ENCODE measurements at places on chromosomes 7 and 10.

DNA sequence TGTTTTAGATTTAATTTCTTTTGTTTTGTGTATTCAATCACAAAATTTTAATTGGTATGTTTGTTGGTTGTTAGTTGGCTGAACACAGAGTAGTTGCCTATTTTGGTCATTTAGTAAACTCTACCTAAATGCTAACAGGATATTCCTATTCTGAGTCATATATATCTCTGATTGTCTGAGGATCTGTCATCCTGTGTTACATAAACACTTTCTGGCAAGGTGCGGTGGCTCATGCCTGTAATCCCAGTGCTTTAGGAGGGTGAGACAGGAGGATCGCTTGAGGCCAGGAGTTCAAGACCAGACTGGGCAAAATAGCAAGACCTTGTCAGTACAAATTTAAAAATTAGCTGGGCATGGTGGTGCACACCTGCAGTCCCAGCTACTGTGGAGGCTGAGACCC lies 178.6 kb downstream of the PLCE1 start:
- no peak for DNase-seq

GRCh38 chr10:47457528-47457820 lies 26.4 kb downstream of the ANXA8 start:
- DNase-seq, result no peak

DNA sequence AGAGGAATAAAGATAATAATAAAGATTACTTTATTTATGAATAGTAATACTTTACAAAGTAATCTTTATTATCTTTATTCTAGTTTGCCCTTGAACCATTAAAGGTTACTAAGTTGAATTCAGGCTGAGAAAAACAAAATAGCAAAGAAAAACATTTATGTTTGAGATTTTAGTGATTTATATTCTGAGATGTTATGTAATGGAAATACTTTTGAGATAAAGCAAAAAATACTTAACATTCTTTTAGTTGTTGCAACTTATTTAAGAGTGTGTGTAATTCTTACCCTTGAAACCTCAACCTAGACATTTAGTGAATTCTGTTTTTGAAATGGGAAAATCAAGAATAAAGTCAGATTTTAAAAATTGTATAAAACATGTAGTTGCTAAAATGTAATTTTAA lies 40.0 kb downstream of the MINPP1 start:
- DNase-seq, result no peak

- no peak for DNase-seq
These were observed 40.8 kb upstream of the CACNB2 start for GRCh38 chr10:18099415-18099814.

- DNase-seq, result no peak
These were observed 270.8 kb downstream of the GATA3 start for GRCh38 chr10:8325024-8325980.

- DNase-seq, result no peak
These were observed 1160.8 kb upstream of the LRRTM3 start for GRCh38 chr10:65765006-65765541.

GRCh38 chr10:70649526-70649925 lies 22.8 kb upstream of the ADAMTS14 start:
- DNase-seq, result no peak

GRCh38 chr10:80199828-80200227 lies 5.5 kb downstream of the ANXA11 start:
- peak; percentile 38 for DNase-seq

DNA sequence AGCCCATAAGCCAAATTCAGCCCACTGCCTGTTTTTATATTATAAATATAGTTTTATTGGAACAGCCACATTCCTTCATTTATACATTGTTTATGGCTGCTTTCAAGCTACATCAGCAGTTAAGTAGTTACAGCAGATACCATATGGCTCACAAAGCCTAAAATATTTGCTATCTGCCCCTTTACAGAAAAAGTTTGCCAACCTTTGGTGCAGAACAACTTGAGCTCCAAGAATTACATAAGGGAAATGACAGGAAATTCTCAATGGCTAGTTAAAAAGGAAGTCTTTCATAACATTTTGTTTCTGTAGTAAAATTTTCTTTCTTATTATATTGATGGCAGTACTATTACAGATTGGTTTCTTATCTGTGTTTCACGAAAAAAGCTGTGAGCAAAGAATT lies 59.3 kb downstream of the COL28A1 start:
- DNase-seq, result no peak

DNA sequence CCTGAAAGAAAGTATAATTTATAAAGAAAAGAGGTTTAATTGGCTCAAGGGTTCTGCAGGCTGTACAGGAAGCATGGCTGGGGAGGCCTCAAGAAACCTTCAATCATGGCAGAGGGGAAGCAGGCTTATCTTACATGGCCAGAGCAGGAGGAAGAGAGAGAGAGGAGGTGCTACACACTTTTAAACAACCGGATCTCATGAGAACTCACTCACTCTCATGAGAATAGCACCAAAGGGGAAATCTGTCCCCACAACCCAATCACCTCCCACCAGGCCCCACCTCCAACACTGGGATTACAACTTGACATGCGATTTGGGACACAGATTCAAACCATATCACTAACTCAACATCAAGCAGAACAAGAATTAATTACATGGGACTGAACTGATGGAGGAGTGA lies 6.9 kb upstream of the ZNF485 start:
- DNase-seq, result no peak

- DNase-seq, result no peak
These were observed 17.4 kb upstream of the ZNF273 start for GRCh38 chr7:64885520-64886240.

GRCh38 chr7:86391813-86392212 lies 251.9 kb upstream of the GRM3 start:
- DNase-seq, result no peak

DNA sequence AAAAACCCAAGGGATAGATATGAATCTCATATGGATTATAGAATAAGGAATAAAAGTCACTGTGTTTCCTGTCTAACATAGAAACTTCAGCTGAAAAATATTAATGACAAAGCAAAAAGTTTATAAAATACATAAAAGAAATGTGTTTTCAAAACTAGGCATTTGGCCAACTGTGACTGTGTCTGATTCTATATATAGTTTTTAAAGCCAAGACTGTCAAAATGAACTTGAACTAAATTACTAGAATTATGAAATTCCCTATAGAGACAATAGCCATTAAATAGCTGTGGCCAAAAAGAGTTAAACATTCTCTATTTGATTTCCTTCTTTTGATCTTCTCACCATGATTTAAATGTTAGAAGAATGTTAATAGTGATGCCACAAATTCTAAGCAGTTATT lies 311.2 kb upstream of the SEMA3D start:
- DNase-seq, result peak; percentile 34

- DNase-seq, result no peak
These were observed 78.5 kb downstream of the TRIM24 start for GRCh38 chr7:138538518-138538917.

DNA sequence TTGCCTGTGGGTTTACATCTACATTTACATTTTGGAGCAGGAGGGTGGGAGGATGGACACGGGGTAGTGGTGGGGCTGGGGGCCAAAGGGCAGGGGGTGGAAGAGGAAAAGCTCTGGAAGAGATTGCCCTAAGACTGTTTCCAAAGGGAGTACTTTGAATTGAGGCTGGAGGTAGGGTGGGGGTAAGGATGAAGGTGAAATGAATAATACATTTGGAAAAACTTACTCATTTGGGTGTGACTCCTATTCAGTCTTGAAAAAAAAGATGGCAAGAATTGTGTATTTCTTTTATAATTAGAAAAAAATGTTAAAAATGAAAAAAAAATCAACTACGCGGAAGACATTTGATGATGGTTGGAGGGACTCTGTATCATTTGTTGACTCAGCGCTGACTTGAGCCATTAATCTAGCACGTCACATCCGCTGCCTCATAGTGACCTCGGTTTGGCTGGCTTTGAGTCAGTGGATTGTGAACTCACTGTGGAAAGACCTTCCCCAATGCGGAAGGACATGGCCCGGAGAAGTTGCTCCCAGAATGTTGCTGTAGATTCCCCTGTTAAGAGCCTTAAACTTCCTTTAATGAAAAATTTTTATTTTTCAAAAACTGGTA lies 2.8 kb downstream of the FAM180A start:
- no peak for DNase-seq

DNA sequence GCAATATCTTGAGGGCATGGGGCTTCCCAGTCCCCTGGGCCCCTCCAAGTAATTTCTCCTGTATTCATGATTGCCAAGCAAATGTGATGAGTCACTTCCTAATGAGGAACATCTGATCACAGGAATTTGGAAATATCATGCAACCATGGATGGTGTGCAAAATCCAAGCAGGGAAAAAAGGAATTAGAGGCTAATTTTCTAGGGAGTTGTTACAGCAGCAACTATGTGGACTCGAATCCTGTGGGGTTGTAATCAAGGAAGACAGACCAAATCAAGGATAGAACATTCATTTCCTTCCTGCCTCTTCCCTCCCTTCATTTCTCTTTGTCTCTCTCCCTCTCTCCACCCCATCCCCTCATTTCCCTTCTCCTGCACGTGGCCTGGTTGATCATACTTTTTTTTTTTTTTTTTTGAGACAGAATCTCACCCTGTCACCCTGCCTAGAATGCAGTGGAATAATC lies 23.9 kb upstream of the AGFG2 start:
- no peak for DNase-seq

DNA sequence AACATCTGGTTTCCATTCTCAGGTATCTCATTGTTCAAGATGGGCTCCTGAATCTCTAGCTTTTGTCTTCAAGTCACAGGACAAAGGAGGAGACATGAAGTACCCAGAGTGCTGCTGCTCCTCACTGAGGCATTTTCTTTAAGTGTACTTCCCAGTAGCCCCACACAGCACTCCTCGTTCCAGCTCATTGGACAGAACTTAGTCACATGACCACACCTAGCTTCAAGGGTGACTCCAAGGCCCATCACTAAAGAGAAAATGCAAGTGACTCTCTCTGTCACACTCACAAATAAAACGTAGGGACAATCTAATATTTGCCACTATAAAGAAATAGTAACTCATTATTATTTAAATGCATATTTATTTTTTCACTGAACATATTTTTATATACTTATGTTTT lies 58.3 kb upstream of the NEUROD6 start:
- DNase-seq, result no peak

DNA sequence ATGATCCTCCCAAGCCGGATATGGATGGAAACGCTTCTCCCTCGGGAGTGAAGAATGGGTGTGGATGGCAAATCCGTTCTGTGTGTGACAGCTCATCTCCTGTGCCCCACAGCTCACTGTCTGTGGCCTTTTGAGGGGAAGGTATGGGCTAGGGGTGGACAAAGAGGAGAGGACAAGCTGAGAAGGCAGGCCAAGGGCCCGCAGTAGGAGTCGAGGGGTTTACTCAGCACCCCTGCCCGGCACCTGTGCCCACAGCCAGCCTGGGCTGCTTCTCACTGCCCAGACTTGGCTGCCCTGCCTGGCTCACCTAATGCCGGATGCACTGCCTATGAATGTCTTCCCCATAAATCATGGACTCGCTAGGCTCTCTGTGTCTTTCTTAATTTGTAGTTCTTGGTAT lies 503.8 kb downstream of the TCERG1L start:
- no peak for DNase-seq

- DNase-seq, result no peak
These were observed 69.4 kb downstream of the GOLGA7B start for GRCh38 chr10:97919012-97919411.

DNA sequence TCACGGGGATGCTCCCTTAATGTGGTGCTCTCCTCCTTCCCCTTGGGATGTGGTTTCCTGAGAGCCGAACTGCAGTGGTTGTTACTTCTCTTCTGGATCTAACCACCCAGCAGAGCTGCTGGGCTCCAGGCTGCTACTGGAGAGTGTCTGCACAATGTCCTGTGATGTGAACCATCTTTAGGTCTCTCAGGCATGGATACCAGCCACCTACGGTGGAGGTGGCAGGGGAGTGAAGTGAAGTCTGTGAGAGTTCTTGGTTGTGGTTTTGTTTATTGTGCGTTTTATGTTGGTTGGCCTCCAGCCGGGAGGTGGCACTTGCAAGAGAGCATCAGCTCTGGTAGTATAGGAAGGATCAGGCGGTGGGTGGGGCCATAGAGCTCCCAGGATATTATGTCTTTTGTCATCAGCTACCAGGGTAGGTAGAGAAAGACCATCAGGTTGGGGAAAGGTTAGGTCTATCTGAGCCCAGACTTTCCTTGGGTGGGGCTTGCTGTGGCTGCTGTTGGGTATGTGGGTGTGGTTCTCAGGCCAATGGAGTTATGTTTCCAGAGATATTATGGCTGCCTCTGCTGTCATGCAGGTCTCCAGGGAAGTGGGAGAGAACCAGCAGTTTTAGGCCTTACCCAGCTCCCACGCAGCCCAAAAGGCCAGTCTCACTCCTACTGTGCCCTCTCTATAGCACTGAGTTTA lies 87.9 kb downstream of the KIF20B start:
- DNase-seq, result no peak

- DNase-seq, result no peak
These were observed 53.6 kb downstream of the AKR1B1 start for GRCh38 chr7:134405299-134405698.

- DNase-seq, result no peak
These were observed 621.1 kb downstream of the PTPRN2 start for GRCh38 chr7:157966490-157966889.

DNA sequence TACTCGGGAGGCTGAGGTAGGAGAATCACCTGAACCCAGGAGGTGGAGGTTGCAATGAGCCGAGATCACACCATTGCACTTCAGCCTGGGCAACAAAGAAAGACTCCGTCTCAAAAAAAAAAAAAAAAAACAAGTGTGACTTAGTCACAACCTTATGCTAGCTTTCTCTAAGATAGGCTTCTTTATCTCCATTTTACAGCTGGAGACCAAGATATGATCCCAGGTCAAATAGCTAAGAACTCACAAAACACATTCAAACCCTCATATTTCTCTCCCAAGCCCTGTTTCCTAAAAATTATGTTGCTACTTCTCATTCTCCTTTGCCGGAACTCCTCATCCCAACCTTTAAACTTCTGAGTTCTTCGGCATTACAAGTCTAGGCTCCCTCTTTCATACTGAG lies 13.0 kb upstream of the DHTKD1 start:
- DNase-seq, result peak; percentile 44

- DNase-seq, result no peak
These were observed 474 bp upstream of the NSMCE4A start for GRCh38 chr10:121975295-121976086.

Measured in hematopoietic multipotent progenitor cell (in vitro differentiated cells).